ENCODE measurements at places on chromosomes 1 and 21.
A peak's percentile ranks its signal among the peaks of the same experiment; 100 is the strongest.

DNA sequence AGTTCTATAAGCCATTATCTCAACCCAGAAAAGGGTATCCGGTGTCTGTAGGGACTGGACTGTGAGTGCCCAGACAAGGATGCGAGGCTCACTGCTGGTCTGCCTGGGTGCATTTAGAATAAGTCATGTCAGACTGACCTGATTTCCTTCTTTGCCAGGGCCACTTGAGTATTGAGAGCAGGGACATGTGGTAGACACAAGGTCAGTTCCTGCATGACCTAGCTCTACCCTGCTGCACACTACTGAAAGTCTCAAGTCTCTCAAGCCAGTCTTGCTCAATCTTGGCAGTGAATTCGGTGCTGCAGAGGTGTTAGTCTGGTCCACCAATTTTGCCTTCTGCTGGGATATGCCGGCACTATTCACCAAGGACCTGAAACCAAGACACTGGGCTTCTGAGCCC is 180.1 kb downstream of the C1orf94 start:
- no peak for DNase-seq

GRCh38 chr1:12769031-12769430 is 4.5 kb upstream of the PRAMEF12 start:
- no peak for DNase-seq

- DNase-seq: no peak
Measured at GRCh38 chr1:54463259-54464030, 57.3 kb upstream of the SSBP3 start.

DNA sequence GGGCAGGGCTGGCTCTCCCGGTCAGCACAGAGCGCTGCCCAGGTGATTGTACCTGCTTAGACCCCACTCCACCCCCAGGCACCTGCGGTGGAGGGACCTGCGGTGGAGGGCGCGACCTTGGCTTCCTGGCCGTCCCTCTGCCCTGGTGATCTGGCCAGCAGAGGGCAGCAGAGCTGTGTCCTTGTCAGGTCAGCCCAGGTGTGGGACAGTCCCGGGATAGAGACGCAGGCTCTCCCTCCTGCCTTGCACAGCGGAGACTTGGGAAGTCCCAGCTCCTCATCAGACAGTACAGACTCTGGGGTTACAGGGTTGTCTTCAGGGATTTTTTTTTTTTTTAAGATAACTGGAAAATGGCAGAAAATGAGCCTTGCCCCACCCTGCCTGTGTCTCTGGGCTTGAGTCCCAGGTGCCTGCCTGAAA is 10.0 kb downstream of the SLX9 start:
- peak; percentile 71 for DNase-seq

- DNase-seq: no peak
Measured at GRCh38 chr1:36582066-36582755, 99.5 kb upstream of the CSF3R start.

GRCh38 chr1:25640646-25641328 is 24.2 kb downstream of the MAN1C1 start:
- DNase-seq: no peak

GRCh38 chr21:28397040-28397439 is 595.6 kb downstream of the LTN1 start:
- no peak for DNase-seq

DNA sequence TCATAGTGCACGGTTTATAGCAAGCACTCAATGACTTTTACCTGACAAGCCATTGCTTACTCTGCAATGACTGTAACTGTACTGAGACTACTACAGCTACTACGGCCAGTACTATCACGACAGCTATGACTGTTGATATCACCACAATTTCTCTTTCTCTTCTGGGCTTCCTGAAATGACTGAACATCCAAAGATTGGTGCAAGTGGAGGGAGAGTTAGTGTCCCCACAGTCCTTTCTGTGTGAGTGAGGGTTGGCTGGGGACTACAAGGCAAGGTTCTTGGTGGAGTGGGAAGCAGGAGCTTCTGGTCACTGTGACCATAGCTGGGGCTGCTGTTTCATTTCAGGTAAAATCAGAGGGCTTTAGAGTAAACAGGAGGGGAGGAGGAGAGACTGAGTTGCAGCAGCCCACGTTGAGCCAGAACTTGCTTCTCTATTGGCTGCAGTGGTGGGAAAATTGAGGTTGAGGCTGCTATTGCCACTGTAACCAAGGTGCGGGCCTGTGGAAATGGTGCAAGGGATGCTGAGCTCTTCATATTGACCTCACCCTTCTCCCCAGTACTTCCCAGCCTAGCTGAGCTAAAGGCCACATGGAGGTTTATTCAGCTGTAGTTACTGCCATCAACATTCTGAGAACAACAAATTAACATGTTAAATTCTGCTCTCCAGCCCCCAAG is 14.1 kb upstream of the IL10 start:
- no peak for DNase-seq

- no peak for DNase-seq
Measured at GRCh38 chr1:81377406-81377805, 423.3 kb upstream of the ADGRL2 start.

GRCh38 chr1:110309767-110310166 is 29.4 kb upstream of the RBM15 start:
- no peak for DNase-seq

GRCh38 chr1:43269627-43270375 is at the start of gene TMEM125:
Gene TMEM125 (plus strand): TSS chr1:43269983. CDS start chr1:43272723, 2,740 bp downstream.
- DNase-seq: no peak

DNA sequence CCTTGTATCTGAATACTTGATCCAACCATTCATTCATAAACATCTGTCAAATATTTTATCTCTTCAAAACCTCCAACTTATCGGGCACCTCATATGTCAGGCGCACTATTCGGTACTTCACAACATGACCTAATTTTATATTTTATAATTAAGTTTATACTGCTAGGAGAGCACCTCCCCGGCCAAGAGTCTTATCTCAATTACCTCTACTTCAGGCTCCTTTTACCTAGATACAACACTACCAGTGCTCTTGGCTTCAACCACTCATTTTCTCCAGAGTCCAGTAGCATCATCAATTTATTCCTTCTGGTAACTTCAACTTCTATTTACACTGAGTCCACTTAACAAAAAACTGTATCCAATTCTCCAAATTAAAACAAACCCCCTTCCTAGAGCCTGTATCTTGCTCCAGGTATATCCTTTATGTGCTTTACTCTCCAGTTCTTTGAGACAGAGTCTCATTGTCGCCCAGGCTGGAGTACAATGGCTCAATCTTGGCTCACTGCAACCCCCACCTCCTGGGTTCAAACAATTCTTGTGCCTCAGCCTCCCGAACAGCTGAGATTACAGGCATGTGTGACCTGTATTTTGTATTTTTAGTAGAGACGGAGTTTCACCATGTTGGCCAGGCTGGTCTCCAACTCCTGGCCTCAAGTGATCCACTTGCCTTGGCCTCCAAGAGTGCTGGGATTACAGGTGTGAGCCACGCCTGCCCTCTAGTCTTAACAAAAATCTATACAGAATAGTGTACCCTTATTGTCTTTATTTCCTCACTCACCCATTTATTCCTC is 18.8 kb downstream of the GPBP1L1 start:
- no peak for DNase-seq

DNA sequence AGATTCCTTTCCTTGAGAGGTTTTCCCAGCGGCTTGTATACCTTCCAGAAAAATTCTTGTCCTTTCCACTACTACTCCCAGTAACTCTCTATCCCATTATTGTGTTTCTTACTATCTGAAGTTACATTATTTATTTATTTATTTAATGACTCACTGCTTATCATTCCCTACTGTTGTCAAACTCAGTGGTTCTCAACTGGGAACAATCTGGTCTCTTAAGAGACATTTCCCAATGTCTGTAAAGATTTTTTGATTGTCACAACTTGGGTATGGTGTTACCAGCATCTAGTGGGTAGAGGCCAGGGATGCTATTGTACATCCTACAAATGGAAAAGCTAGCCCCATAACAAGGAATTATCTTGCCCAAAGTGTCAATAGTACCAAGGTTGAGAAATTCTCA is 771.5 kb upstream of the ADGRL2 start:
- DNase-seq: no peak

DNA sequence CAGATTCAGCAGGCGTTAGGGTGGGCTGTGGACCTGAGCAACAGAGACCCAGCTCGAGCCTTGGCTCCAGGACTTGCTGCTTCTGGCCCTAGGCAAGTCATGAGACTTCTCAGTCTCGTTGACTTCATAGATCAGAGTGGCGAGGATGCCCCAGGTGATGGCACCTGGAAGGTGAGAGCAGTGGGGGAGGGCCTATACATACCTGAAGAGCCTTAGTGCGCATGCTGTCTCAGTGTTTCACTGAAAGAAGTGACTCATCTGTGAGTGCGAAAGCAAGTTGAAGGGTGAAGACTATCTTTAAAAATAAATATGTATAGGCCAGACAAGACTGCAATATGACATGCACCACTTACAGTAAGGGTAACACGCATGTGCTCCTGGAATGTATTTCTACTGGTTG is 10.1 kb downstream of the PLEKHA6 start:
- DNase-seq: no peak

DNA sequence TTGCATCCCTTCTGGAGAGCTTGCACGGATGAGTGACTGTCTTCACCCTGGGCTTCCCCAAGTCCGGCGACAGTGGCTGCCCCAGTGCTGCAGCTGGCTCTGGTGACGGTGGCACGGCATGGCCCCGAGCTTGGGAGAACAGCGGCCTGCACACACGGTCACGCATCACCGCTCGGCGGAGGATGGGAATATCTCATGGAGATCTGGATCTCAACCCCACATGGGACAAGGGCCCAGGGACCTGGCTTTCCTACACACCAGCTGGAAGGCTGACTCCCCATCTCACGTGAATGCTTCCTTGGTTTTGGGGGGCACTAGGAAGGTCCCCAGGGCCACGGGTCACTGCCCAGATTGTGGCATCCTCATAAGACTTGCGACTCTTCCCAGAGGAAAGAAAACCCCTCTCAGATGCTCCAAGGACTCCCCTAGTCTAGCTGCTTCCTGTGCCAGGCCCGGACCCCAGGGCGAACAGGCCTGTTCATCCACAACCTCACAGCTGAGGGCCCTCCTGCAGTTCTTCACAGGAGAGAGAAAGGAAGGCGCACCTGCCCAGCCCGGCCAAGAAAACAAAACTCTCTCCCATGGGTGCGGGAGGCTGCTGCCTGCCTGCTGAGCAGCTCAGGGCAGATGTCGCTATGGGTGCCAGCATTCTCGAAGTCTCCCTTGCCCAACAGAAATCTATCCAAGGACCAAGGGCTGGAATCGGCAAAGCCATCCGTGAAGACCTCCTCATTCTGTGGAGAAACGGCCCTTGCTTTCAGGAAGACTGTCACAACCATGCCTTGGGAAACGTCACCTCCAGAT is 9.9 kb downstream of the CFAP410 start:
- DNase-seq: no peak

DNA sequence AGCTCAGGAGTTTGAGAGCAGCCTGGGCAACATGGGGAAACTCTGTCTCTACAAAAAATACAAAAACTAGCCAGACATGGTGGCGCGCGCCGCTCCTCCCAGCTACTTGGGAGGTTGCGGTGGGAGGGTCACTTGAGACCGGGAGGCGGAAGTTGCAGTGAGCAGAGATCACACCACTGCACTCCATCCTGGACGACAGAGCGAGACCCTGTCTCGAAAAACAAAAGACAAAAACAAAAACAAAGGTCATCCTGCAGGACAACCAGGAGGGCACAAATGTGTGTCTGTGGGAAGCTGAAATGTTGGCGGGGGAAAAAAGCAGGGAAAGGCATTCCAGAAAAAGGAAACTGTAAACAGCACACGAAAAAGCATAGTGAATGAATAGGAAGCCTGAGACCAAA is 104.1 kb upstream of the HNRNPU start:
- no peak for DNase-seq

DNA sequence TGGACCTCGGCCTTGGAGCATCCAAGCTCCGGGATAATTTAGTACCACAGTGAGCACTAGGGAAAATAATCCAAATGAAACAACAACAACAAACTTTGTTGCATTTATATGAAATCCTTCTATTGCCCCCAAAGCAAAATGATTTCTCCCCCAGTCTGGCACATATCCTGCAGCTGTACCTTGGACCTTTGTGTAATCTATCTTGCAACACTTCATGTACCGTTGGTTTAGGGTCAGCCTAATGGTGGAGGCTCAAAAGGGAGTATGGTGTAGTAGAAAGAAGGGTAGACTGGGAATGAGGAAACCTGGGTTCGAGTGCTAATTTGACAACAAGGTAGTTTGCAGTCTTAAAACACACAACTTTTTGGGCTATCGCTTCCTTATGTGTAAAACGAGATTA is 12.1 kb downstream of the GREM2 start:
- no peak for DNase-seq

DNA sequence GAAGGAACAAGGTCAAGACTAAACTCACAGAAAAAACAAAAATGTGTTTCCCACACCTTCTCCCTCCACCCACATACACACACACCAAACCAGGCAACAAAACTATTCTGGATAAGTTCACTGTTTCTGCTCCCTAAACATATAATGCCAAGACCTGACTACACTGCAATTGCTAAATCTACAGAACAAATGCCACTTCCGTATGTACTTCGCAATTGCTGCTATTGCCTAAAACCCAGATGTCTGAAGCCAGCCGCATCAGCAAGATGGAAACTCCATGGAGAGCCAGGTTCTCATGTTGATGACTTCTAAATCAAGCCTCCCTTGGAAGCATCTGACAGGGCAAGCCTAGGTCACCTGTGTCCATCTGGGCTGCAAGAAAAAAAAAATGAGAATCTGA is 8.3 kb upstream of the AIM2 start:
- no peak for DNase-seq

GRCh38 chr21:29187944-29188343 is 57.5 kb downstream of the MAP3K7CL start:
- DNase-seq: no peak

DNA sequence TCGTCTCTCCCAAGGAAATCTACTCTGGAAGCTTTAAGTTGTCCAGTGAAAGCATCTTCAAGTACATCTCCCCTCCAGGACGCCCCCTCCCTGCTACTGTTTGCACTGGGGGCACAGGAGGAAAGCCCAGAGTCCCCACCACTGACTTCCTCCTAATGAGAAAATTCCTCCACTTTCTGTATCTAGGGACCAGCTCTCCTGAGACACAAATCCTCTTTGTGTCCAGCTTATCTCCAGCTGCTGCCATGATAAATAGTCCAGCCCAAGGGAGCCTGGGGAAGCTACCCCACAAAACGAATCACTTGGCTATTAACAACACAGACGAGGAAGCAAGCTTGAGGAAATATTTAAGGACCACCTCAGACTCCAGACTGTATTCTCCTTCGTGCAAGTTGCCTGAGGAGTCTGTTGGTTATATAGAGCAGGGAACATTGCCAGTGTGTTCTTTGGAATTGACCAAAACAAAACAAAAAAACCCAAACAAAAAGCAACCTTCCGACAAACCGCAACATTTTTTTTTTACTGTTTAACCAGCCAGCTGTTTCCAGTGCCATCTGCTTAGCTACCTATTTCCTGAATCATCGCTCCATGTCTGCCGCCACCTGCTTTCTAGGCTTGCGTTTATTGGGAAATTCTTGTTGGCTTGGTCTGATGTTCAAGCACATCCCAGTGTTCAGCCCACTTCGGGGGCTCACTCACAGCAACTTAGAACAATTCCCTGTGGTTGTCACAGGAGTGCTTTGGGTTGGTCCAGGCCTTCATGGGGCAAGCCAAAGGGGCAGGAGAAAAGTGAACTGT is 7.7 kb downstream of the C1orf226 start:
- DNase-seq: no peak

- no peak for DNase-seq
Measured at GRCh38 chr21:38925478-38925877, 119.7 kb downstream of the ETS2 start.

All from T-helper 17 cell (primary cell).